Endothelial cell of umbilical vein (primary cell): ENCODE measurements at places on chromosomes 1 and 21. TPM values are rescaled to one million over a fixed set of nuclear protein-coding genes. Genes with fewer than 3 reads are reported as not detected.

Gene GRHL3
- total RNA-seq = not detected in 2 replicates

Gene ERICH3
- total RNA-seq = not detected in 2 replicates

Gene TSPAN1
- total RNA-seq = 0.37 and 0.88 TPM in 2 replicates

Gene MASP2
- 0.53 and 0.92 TPM in 2 replicates for total RNA-seq
